Stomach (tissue), 19 donors: ENCODE measurements at places on chromosomes 6 and 20. TPM values are rescaled to one million over a fixed set of nuclear protein-coding genes. Genes with fewer than 3 reads are reported as not detected.
A peak's percentile ranks its signal among the peaks of the same experiment; 100 is the strongest.

GRCh38 chr6:27957516-27957915 lies 475 bp downstream of the OR2B6 start:
- H3K4me3 ChIP-seq: no peak overlapping the region
- no peaks in the 10 kb centered on the region for H3K36me3 ChIP-seq
- no peak for DNase-seq
- no peaks in the 10 kb centered on the region for H3K4me1 ChIP-seq

Gene CSNK2A1
- 33.0 TPM for polyA plus RNA-seq

- H3K4me3 ChIP-seq: no peak overlapping the region
- DNase-seq: no peak
- H3K27me3 ChIP-seq: no peaks in the 10 kb centered on the region
- no peak overlapping the region for H3K27ac ChIP-seq
- H3K36me3 ChIP-seq: no peaks in the 10 kb centered on the region
Measured at GRCh38 chr20:61705386-61706258, 360.1 kb downstream of the TAF4 start.

DNA sequence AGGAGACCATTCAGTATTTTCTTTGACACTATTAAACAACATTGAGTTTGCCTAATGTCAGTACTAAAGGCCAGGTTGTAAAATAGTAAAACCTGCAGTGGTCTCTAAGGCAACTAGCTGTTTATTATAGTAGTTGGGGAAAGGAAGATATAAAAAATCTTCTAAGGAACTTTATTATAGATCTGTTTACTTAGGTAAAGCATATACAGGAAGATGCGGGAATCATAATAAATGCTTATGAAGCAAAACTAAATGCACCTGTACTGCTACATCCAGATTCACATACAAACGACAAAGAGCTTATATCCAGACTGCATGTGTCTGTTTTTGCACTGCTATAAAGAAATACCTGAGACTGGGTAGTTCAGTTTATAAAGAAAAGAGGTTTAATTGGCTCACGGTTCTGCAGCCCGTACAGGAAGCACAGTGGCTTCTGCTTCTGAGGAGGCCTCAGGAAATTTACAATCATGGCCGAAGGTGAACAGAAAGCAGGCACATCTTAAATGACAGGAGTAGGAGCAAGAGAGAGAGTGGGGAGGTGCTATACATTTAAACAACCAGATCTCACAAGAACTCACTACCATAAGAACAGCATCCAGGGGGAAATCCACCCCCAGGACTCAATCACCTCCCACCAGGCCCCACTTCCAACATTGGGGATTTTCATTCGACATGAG lies 8.7 kb upstream of the TRIM39 start:
- H3K4me1 ChIP-seq: peaks cover 34% of the 10 kb centered on the region
- no peak overlapping the region for H3K4me3 ChIP-seq
- no peak overlapping the region for H3K27ac ChIP-seq
- DNase-seq: no peak
- peaks cover 32% of the 10 kb centered on the region for H3K36me3 ChIP-seq
- no peaks in the 10 kb centered on the region for H3K27me3 ChIP-seq

- H3K27ac ChIP-seq: no peak overlapping the region
- DNase-seq: no peak
- no peaks in the 10 kb centered on the region for H3K27me3 ChIP-seq
Measured at GRCh38 chr20:63840405-63840828, 9.4 kb upstream of the ZBTB46 start.

Gene ARFGAP1
- 51.5 TPM for polyA plus RNA-seq

DNA sequence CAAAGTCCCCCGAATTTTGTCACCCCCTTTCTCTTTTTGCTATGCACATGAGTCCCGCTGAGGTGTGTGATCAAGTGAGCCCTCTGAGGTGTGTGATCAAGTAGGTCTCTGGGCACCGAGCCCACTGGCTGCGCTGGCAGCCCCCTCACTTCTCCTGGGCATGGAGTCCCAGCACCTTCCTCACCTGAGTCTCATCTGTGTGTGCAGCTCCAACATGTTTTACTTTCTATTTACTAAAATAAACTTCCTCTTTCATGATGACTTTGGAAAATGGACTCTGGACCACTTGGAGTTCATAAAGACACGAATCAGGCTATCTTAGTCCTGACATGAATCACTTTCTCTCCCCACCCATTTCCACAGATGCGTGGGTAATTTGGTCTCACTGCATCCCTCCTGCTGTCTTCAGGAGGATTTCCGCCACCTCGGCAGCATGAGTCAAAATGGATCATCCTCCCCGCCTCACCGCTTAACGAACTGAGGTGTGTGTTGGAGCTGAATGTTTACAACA lies 39.8 kb downstream of the PRDM1 start:
- DNase-seq: no peak
- peak overlapping the region; percentile 43 for H3K27ac ChIP-seq
- H3K36me3 ChIP-seq: no peaks in the 10 kb centered on the region
- H3K27me3 ChIP-seq: no peaks in the 10 kb centered on the region
- no peak overlapping the region for H3K4me3 ChIP-seq
- no peaks in the 10 kb centered on the region for H3K4me1 ChIP-seq

GRCh38 chr6:32095338-32096086 lies 13.6 kb downstream of the TNXB start:
- H3K27ac ChIP-seq: no peak overlapping the region
- DNase-seq: no peak

GRCh38 chr6:15512126-15512525 lies 150.7 kb downstream of the DTNBP1 start:
- no peak overlapping the region for H3K27ac ChIP-seq
- no peak for DNase-seq
- no peaks in the 10 kb centered on the region for H3K4me1 ChIP-seq
- H3K4me3 ChIP-seq: no peak overlapping the region
- no peaks in the 10 kb centered on the region for H3K27me3 ChIP-seq
- H3K36me3 ChIP-seq: peaks cover 44% of the 10 kb centered on the region

Gene LAMA5
- polyA plus RNA-seq: 278 TPM

Gene ZNF831
- 0.15 TPM for polyA plus RNA-seq
